CD4-positive, CD25-positive, alpha-beta regulatory T cell (primary cell): ENCODE measurements at places on chromosomes 12 and 14. TPM values are rescaled to one million over a fixed set of nuclear protein-coding genes. Genes with fewer than 3 reads are reported as not detected.

DNA sequence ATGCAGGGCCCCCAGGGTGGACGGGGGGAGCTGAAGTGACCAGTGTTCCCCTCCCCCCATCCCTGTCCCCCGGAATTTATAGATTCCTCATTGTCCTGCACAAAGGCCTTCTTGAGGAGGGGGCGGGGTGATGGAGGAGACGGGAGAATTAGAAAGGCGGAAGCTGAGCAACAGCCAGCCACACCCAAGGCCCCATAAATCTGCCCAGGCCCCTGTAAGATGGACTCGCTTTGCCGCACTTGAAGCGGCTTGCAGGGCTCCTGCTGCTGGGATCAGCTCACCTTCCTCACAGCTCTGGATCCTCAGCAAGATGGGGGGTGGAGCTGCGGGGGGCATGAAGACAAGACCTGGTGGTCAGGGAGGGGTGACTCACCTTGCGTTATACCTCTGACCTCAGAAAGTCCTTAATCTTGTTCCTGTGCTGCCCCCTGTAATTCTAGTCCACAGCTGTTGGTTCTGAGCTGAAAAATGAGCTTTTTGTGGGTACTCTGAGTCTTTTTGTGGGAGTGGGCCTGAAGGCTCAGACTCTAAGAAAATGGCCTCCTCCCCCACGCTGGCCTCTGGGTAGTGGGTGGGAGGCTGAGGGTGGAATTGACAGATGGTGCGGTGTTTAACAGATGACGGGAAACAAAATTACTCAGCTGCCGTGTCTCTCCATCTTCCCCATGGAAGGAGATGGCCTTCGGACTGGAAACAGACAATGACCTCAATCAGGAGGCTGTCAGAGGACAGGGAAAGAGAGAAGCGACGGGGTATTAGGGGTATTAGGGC, 15.8 kb upstream of the ANKRD33 start:
- DNase-seq: no peak
- no peaks in the 10 kb centered on the region for H3K36me3 ChIP-seq
- peaks cover 5% of the 10 kb centered on the region for H3K27me3 ChIP-seq

GRCh38 chr12:121748571-121749265, 36.2 kb downstream of the TMEM120B start:
- no peaks in the 10 kb centered on the region for H3K36me3 ChIP-seq
- H3K27ac ChIP-seq: no peak overlapping the region
- peak; percentile 12 for DNase-seq
- no peaks in the 10 kb centered on the region for H3K27me3 ChIP-seq
- no peak overlapping the region for H3K4me3 ChIP-seq

GRCh38 chr14:100629696-100630095, 42.5 kb upstream of the BEGAIN start:
- H3K4me1 ChIP-seq: no peaks in the 10 kb centered on the region
- no peak overlapping the region for H3K27ac ChIP-seq
- no peak overlapping the region for H3K4me3 ChIP-seq
- DNase-seq: no peak
- no peaks in the 10 kb centered on the region for H3K27me3 ChIP-seq

Gene LMO3
- not detected for total RNA-seq

Gene PTGER2
- 23.1 TPM for total RNA-seq

DNA sequence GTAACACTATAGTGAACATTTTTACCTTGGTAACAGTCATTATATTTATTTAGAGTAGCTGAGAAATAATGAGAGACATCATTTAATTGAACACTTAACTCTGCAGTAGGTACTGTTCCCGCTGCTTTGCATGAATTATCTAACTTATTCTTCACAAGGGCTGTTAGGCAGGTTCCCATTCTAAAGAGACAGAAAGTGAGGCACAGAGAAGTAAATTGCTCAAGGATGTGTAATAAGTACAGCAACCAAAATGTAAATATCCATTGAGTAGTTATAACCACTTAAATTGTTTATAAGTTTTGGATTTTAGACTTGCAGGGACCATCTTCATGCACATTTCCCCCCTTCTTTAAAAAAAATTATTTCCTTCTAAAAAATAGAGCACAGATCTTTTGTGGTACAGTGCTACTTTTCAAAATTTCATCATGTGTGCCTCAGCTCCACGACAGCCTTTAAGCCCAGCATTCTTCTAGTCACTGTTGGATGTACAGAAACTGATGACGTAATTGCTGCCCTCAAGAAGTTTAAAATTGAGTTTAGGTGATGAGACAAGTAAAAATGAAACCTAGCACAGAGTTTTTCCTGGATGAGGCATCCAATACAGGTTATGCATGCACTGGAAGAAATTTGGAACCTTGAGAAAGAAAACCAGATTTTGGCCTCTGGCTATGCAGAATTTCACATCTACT, 6.0 kb upstream of the MANSC4 start:
- peaks cover 38% of the 10 kb centered on the region for H3K4me1 ChIP-seq
- peaks cover 12% of the 10 kb centered on the region for H3K36me3 ChIP-seq
- no peak overlapping the region for H3K27ac ChIP-seq
- H3K27me3 ChIP-seq: no peaks in the 10 kb centered on the region
- no peak for DNase-seq
- H3K4me3 ChIP-seq: no peak overlapping the region

- H3K4me1 ChIP-seq: no peaks in the 10 kb centered on the region
- no peaks in the 10 kb centered on the region for H3K27me3 ChIP-seq
- H3K4me3 ChIP-seq: no peak overlapping the region
- H3K27ac ChIP-seq: no peak overlapping the region
Observed at GRCh38 chr12:32367381-32367780, 32.0 kb upstream of the FGD4 start.
